ENCODE measurements at places on chromosomes 16 and 17.

DNA sequence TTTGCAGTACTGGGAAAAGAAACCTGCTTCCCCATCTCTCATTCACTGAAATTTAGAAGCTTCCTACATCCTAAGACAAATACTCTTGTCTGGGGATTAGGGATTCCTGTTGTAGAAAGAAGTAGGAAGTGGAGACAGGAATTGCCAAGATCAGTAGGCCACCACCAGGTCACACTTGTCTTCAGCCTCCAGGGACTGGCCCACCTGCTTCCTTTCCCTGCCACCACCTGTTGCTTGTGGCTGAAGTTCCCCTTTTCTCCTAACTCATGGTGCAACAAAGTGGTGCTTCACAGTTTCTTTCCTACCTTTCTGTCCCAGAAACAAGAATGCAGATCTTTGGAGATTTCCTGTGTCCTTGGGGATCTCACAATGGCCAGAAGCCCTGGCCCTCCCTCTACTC, 82.4 kb downstream of the WNT3 start:
- no peak for DNase-seq

DNA sequence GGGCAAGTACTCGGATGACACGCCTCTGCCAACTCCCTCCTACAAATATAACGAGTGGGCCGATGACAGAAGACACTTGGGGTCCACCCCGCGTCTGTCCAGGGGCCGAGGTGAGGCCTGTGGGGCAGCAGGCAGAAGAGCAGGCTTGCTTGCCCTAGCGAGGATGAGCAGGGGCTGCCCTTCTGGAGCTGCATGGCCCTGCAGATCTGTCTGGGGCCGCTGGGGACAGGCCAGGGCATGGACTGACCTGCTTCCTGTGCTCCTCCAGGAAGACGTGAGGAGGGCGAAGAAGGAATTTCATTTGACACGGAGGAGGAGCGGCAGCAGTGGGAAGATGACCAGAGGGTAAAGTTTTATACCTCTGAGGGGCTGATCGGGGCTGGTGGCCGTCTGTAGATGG, 5.3 kb downstream of the DHX38 start:
- DNase-seq = no peak

- no peak for DNase-seq
Measured at GRCh38 chr16:12000032-12000431, 23.5 kb downstream of the SNX29 start.

DNA sequence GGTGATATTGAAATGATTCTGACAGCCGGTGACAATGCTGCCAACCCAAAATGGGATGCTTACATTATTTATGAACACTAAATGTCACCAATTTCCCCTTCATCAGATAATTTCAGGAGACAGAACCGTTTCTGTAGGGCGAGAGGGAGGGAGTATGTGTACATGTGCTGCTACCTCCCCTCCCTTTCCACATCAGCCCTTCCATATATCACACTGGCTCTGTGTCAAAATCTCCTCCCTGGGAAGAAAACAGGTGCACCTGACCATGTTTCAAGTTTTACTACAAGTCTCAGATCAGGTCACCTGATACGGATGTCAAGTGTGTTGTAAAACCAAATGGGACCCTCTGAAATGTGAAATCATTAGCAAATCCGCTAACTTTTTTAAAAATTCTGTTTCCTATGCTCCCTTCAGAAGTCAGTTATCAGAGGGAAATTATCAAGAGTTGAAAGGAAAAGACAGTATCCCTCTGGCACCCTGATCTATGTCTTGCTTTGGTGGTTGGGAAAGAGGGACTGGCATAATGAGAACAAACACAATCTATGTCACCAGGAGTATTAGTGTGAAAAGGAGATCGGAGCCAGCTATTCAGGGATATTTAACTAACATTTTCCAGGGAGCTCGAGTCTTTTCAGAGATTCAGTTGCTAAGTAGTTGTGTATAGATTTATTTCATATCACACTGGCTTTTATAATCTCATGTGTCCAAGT, 1002.3 kb upstream of the CDH8 start:
- no peak for DNase-seq

GRCh38 chr17:65457183-65457582, 104.3 kb downstream of the AXIN2 start:
- no peak for DNase-seq

- no peak for DNase-seq
Measured at GRCh38 chr16:80300876-80301275, 239.9 kb upstream of the DYNLRB2 start.

DNA sequence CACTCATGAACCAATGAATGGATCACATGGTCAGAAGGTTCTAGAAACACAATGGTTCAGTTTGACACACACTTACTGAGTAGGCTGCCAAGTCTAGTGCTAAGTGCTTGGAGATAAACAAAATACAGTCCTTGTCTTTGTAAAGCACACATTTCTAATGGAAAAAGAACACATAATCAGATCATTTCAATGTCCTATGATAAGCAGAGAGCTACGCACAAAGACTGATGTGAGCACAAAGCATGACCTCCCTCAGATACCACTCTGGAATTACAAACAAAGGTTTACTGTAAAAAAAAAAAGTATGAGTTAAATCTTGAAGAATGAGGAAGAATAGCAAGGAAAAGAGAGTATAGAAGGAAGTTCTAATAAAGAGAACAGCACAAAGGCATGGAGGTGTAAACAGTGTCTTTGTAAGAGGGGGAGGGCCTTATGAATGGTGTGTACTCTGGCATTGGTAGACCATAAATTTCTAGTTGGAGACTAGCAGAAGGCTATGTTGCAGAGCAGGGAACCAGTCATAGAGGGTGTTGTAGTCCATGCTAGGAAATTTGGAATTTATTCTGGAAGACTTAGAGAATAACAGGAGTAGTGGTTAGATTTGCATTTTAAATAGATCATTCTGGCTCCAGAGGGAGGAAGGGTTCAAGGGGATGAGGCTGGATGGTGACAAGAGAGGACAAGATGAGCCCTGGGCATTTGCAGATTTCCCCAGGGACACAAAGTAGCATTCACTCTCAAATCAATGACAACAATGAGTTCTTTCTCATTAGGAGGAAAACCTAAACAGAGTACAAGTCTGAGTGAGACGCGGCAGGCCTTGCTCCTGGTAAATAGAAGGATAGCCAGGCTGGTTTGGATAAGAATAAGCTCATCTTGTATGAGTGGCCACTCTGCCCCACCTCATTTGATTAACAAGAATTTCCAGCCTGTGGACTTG, 468.0 kb downstream of the TOX3 start:
- no peak for DNase-seq
